ENCODE measurements at places on chromosomes 7 and 10.

- no peak for DNase-seq
Observed at GRCh38 chr7:36408589-36408988, 18.9 kb downstream of the ANLN start.

- no peak for DNase-seq
Observed at GRCh38 chr10:35506741-35507140, 98.4 kb upstream of the GJD4 start.

GRCh38 chr10:11280187-11280932 lies 262.7 kb downstream of the CELF2 start:
- DNase-seq: no peak

- no peak for DNase-seq
Observed at GRCh38 chr10:71398976-71399375, 2.3 kb downstream of the CDH23 start.

GRCh38 chr7:14752301-14752700 lies 150.2 kb downstream of the DGKB start:
- no peak for DNase-seq

DNA sequence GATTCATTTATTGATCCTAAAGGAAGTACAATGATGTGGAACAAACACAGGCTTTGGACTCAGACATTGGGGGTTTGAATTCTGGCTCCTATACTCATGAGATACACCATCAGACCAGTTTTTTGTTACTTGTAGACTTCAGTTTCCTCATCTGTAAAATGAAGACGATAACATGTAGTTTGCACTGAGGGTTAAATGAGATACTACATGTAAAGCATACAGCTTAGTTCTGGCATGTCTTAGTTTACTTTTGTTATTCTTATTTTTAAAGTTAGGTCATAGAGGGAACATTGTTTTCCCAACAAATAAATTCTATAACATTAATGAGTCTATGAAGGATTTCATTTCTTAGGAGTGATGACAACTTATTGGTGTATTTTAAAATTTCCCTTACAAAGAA lies 183.5 kb upstream of the FAM3C start:
- no peak for DNase-seq

DNA sequence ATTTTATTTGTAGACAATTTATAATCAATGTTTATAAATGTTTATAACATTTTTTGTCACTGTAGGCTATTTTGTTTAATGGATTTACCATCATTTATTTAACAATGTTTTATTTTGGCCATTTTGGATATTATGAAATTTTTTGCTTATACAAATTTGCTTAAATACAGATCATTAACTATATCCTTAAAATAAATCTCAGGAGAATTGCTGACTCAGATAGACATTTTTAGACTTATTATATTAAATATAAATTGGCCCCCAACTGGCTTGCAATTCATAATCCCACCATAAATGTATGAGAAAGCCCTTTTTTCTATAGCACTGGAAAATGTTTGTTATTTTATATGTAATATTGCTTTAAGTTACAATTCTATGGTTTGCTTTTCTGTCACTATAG lies 3.8 kb upstream of the CLRN3 start:
- DNase-seq: no peak

DNA sequence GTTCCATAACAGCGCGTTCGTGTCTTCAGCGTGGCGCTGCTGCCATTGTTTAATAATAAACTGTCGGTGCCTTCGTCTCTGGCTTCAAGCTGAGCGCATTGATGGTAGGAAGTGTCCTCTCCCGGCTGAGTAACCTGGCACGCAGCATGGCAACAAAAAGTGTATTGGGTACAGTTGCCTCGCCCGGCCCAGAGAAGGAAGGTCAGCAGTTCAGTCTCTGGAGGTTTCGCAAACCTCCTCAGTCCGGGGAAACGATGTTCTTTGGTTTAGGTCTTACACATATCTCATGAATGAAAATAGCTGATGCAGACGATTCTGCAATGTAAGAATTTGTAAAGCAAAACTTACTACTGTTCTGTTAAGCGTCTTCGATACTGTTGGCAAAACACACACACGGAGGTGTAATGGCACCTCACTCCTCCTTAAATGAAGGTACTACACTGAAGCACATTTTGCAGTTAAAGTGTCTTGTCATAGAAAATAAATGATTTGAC lies 739 bp upstream of the CCDC186 start:
- peak; percentile 9 for DNase-seq

GRCh38 chr10:97919012-97919411 lies 69.4 kb downstream of the GOLGA7B start:
- no peak for DNase-seq

DNA sequence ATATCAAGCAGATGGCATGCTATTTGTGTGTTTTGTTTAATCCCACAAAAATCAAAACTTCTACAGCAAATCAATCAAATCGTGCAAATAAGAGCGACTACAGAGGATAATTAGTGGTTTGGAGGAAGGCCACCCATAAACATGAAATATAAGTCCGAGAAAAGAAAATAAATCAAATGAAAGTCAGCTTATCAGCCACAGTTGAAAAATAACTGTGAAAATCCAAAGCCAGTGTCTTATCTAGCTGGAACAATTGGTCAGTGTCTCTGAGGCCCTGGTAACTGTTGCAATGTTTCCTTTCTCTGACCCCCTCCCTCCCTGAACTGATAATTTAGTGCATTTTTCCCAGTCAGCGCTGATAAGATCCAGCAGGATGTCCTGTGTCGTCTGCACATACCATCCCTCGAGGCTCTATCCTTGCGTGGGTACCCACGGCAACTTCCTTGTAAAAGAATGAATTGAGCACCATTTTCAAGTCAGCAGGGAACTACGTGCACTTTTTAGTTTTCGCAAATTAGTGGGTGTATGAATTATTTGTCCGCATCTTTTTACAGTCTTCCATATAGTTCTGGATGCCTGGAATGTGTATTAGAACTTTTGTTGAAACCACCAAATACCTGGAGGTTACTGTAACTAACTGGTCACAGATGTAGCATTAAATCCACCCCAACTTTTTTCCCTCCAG lies 10.8 kb upstream of the JCAD start:
- DNase-seq: no peak

DNA sequence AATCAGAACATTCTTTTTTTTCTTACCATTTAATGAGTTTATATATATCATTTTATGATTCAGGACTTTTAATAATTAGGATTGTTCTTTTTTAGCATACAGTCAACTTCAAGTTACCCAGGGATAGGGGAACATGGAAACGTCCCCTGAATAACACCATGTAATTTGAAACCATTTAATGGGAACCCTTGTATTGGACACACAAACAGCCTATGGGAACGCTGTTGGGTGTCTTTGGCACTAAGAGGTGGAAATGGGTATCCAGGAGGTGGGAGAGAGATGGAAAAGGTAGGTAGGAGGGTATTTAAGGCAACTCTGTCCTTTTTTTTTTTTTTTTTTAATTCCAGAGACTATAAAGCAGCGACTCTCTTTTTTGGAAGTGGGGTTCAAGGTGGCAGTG lies 2.6 kb downstream of the LUC7L2 start:
- no peak for DNase-seq

DNA sequence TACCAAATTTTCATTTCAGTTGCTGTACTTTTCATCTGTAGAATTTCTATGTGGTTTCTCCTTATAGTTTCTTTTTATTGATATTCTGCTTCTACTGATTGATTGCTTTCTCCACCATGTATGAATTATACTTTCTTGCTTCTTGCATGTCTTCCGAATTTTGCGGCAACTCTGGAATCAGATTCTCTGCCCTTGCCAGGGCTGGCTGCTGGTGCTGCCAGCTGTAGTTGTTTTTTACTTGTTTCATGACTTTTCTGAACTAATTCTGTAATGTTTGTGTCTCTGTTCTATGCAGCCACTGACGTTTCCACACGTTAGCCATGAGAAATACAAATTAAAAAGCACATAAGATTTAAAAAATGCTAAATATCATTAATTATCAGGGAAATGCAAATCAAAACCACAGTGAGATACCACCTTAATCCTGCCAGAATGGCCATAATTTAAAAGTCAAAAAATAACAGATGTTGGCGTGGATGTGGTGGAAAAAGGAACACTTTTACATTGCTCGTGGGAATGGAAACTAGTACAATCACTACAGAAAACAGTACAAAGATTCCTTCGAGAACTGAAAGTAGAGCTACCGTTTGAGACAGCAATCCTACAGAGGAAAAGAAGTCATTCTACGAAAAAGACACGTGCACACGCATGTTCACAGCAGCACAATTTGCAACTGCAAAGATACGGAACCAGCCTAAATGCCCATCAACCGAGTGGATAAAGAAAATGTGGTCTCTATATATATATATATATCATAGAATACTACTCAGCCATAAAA lies 51.5 kb downstream of the MAD1L1 start:
- DNase-seq: no peak

DNA sequence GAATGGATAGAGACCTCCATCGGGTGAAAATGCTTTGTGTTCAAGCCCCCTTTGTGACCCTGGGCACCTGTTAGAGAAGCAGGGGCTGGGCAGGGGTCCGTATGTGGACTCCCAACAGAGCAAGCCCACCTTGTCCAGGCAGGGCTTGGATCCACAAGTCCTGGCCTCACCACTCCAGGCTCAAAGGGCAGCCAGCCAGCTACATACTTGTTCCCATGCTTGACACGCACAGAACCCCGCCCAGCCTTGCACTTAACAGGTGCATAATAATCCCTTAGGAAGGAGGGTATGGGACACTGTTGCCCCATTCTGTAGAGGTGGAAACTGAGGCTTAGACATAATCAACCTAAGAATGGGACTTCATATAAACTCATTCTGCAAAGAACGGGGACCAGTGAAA lies 160.6 kb downstream of the PRKAG2 start:
- no peak for DNase-seq

DNA sequence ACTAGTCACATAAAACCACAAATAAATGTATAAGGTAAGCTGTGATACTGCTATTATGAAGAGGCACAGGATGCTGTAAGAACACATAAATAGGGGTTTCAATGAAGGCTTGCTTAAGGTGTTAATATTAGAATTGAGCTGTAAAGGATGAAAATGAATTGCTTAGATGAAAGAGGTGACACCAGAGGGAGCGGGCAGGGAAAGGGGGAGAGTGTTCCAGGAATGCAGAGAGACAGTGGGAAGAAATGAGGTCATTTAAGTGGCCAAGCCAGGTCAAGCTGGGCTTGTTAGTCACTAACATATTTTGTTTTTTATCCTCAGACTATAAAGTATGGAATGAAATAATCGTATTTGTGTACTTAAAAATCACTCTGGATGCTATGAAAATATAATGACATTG lies 193.5 kb downstream of the NRG3 start:
- no peak for DNase-seq

DNA sequence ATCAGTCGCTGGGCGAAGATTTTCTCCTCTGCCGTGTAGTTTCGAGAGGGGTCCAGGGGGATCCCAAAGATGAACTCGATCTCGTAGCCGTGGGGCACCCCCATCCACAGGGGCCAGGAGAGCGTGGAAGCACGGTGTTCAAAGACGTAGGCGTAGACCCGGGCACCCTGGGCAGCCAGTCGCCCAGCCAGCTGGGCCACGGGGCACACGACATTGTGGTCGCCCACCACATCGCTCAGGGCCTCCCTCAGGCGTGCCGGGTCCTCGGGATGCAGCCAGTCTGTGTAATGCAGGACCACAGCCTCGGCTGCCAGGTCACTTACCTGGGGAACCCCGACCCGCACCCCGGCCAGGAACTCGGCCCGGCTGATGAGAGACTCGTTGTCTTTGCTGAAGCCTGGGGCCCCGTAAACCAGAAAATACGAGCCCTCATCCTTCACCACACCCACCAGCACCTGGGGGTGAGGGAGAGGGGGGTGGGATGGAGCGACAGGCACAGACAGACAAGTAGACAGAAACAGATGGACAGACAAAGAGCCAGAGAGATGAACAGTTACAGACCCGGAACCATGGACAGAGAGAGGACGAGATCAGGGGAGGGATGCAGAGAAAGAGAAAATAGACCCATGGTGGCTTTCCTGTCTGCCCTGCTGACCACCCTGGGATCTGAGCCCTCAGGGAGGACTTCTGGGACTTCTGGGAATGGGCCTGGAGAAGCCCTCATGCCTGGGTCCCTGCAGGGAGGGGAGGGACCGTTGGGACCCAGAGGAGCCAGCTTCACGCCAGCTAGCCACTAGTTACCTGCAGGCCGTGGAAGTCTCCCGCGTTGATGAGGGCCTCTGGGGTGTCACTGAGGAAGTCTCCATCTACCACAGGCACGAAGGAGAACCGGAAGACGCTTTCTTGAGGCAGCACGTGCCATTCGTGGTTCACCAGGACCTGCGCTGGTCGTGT lies 3.0 kb downstream of the ACHE start:
- DNase-seq: no peak

DNA sequence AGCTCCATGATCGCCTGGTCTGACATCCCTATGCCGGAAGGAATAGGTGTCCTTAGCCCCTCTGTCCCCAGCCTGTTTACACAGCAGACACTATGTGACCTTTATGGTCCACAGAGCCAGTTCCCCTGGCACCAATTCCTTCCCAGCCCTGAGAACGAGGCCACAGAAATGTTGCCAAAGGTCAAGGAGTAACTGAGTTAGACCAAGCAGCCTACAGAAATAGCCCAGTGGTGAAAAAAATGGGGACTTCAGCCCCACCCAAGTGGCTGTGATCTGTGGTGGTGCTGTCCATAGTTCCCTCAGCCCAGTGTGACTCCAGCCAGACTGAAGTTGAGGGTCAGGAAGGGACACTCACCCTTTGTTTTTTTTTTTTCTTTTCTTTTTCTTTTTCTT lies 2.5 kb downstream of the PGAM2 start:
- DNase-seq: no peak

GRCh38 chr10:65845916-65846315 lies 1079.9 kb upstream of the LRRTM3 start:
- DNase-seq: no peak

DNA sequence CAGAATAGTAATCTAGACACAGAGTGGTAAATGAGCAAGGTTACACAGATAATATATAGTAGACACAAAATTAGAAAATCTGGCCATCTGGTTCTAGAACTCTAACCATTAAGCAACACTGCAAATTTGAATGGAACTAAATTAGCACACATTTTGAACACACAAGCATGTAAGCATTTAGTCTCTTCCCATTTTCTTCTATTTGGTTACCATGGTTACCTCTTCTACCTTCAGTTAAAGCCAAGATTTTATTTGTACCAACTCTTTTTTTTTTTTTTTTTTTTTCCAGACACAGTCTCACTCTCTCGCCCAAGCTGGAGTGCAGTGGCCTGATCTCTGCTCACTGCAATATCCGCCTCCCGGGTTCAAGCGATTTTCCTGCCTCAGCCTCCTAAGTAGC lies 790.5 kb downstream of the MAGI2 start:
- DNase-seq: no peak

GRCh38 chr7:130344271-130344866 lies at the start of gene CPA5:
Gene CPA5, plus strand, starts transcription at chr7:130344816. Its CDS starts 1,670 bp downstream, at chr7:130346486.
- no peak for DNase-seq

GRCh38 chr7:107032050-107032449 lies 12.5 kb upstream of the PRKAR2B start:
- DNase-seq: no peak

- no peak for DNase-seq
Observed at GRCh38 chr7:137789215-137789882, 57.4 kb downstream of the DGKI start.

All from anterior cingulate cortex (tissue), 58 donors.